Fibroblast of skin of left quadriceps (primary cell): ENCODE measurements at places on chromosomes 12 and 14.

DNA sequence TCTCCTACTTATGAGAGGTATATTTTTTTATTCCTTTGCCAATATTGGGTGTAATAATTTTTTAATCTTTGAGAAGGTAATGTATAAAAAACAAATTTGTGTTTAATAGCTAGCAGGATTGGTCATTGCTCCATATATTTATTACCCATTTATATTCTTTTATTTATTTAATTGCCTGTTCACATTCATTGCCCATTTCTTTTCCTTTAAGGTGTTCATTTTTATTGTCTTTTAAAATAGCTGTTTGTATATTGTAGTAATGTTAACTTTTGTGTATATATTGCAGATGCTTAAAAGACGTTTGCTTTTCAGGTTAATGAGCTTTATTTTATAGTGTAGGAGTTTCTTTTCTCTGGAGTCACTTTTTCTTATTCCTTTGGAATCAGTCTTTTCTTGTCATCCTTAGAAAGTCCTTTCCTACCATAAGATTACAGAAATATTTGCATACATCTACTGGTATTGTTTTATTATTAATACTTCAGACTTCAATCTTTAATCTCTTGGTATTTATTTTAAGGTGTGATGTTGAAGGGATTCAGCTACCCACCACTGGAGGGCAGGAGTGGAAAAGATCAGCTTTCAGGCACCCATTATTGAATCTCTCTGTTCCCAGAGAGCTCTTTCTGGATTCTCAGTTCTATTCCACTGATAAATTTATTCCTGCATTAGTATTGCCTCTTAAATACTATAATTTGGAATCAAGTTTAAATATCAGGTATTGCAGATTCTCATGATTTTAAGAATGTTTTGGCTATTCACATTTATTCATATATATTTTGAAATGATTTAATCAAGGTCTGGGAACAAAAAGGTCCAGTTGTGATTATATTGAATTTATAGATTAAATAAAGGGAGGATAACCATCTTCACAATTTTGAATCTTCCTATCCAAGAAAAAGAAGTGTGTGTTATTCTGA lies 17.3 kb downstream of the PPM1A start:
- no peak for DNase-seq

GRCh38 chr12:85949253-85949652 lies 75.2 kb downstream of the NTS start:
- no peak for DNase-seq

DNA sequence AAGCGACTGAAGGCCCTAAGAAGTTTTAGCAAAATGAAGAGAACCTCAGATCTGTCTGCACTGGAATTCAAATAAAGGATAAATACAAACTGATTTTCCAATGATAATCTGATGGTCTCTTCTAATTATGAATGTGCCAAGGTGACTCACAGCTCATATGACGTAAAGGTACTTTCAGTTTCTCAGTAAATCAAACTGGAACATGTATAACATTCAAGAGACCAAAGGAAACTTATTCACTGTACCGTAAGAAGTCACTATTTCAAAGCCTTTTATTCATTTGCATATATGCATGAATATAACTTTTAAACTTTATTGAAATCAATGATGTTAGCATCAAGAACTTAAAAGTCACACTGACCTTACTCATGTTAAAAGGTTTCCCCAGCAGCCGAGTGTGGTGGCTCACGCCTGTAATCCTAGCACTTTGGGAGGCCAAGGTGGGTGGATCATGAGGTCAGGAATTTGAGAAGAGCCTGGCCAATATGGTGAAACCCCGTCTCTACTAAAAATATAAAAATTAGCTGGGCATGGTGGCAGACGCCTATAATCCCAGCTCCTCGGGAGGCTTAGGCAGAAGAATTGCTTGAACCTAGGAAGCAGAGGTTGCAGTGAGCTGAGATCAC lies 52.2 kb downstream of the ATXN2 start:
- DNase-seq, result no peak

DNA sequence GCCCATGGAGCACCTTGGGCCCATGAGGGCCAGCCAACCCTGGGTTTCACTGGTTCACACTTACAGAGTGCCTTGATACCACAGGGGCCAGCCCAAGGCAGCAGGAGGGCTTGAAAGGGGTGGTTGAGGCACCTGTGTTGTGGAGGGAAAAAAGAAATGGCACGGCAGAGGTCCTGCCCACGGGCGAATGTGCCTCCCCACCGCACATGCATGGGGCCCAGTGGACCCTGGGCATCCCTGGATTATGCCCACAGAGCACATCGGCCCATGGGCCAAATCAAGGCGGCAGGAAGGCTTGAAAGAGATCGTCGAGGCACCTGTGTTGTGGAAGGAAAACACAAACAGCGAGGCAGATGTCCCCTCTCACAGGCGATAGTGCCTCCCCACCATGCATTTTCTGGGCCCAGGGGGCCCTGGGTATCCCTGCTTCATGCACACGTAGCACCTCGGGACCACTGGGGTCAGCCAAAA lies 378.1 kb downstream of the ALG10 start:
- no peak for DNase-seq

- no peak for DNase-seq
Measured at GRCh38 chr12:3580094-3580749, 89.2 kb downstream of the PRMT8 start.
